ENCODE measurements at places on chromosomes 2 and 18. TPM values are rescaled to one million over a fixed set of nuclear protein-coding genes. Genes with fewer than 3 reads are reported as not detected.

DNA sequence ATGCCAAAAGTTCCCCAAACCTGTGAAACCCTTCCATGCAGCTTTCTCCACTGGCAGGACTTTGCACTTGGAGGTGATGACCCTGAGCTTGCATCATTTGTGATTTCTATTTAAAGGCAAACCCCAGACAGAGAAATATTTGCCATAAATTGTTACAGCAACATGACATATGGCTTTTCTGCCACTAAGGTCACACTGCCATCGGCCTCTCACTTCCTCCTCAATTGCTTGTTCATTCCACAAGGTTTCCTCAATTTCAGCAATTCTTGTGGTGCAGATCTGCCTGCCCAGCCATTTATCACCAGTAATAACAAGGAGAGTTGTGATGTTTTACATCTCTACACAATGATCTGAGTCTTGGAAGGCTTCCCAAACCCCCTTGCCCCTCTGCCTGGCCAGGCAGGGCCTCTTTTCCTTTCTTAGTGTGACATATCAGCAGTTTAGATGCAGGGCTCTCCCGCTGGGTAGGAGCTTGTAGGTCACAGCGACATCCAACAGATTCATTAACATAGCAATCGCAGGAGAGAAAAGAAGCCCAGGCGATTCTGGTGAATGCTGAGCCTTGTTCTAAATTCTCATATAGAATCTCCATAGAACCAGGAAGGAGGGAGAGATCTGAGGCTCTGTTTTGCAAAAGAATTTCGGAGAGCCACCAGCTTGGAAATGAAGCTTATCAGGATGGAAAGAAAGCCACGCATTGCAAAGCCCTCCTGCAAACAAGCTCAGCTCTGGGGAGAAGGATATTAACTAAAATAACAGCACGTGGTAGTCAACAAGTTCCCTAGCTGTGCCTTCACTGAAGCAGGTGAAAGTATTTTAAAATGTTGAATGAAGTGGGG is 46.7 kb upstream of the ITGA6 start:
- H3K36me3 ChIP-seq, result no peaks in the 10 kb centered on the region
- no peak overlapping the region for H3K27ac ChIP-seq
- no peak for DNase-seq
- H3K4me1 ChIP-seq, result peaks cover 23% of the 10 kb centered on the region
- no peaks in the 10 kb centered on the region for H3K27me3 ChIP-seq

Gene SCN3A
- total RNA-seq, result 1.0 TPM

Gene KANSL3
- 55.9 TPM for total RNA-seq

- no peak overlapping the region for H3K4me3 ChIP-seq
- H3K27ac ChIP-seq, result no peak overlapping the region
- no peaks in the 10 kb centered on the region for H3K36me3 ChIP-seq
- H3K4me1 ChIP-seq, result no peaks in the 10 kb centered on the region
These were observed 8.9 kb downstream of the SLC4A3 start for GRCh38 chr2:219636144-219636915.

GRCh38 chr18:36809590-36810381 is 19.0 kb downstream of the TPGS2 start:
- H3K4me3 ChIP-seq, result no peak overlapping the region
- peaks cover 11% of the 10 kb centered on the region for H3K36me3 ChIP-seq
- H3K4me1 ChIP-seq, result peaks cover 7% of the 10 kb centered on the region
- no peaks in the 10 kb centered on the region for H3K27me3 ChIP-seq
- no peak overlapping the region for H3K27ac ChIP-seq
- peak; percentile 41 for DNase-seq

DNA sequence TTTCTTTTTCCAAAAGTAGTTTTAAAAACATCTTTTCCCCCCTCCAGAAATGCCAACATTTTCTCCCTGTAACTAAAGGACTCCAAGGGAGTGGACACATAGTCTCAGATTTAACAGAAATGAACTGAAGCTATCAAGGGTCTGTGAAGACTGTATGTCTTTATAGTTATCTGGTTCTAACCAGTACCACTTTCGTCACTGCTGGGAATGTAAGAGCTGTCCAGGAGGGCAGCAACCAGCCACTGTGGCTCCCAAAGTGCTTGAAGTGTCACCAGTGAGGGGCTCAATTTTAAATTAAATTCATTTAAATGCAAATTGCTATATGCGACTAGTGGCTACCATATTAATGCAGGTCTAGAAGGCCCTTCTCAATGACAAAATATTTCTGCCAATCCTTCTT is 15.0 kb downstream of the RNF149 start:
- H3K27ac ChIP-seq, result no peak overlapping the region
- peaks cover 4% of the 10 kb centered on the region for H3K36me3 ChIP-seq
- no peaks in the 10 kb centered on the region for H3K27me3 ChIP-seq

- no peaks in the 10 kb centered on the region for H3K27me3 ChIP-seq
- no peak overlapping the region for H3K27ac ChIP-seq
These were observed 9.0 kb upstream of the RASGRP3 start for GRCh38 chr2:33467413-33467812.

DNA sequence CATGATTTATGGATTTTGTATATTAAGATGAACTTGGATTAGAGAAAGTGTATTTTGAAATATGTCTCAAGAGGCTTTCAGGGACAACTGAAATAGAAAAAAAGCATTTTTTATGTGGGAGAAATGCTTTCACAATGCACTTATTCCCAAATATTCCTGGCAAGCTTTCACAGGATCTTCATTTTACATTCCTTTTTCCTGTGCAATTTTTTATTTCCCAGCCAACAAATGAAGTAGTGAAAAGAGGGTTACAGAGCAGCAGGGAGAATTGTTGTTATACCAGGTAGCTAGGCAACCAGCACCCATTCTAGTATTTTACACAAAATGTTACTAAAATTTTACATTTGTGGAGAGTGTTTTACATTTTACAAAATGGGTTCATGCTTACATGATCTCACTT is 167.0 kb upstream of the RPRM start:
- no peak overlapping the region for H3K4me3 ChIP-seq
- H3K4me1 ChIP-seq, result no peaks in the 10 kb centered on the region
- no peaks in the 10 kb centered on the region for H3K27me3 ChIP-seq
- no peak overlapping the region for H3K27ac ChIP-seq

Data from upper lobe of left lung (tissue), 6 donors.